ENCODE measurements at places on chromosomes 13 and 19.

DNA sequence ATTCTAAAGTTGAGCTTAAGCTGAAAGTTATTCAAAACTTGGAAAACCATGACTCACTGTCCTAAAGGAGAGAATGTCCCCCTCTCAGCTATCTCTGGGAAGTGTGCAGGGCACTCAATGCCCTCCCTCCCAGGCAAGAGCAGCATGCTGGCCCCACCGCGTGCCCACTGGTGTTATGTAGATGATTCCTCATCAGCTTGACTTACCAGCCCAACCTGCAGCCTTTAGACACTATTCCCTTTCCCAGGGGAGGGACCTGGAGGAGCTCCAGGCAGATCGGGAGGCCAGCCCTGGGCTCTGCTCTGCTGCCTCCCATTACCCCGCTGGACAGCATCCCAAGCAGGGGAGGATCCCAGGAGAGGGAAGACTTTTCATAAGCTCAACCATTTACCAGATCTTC, 124.6 kb downstream of the FGF14 start:
- no peak for DNase-seq

DNA sequence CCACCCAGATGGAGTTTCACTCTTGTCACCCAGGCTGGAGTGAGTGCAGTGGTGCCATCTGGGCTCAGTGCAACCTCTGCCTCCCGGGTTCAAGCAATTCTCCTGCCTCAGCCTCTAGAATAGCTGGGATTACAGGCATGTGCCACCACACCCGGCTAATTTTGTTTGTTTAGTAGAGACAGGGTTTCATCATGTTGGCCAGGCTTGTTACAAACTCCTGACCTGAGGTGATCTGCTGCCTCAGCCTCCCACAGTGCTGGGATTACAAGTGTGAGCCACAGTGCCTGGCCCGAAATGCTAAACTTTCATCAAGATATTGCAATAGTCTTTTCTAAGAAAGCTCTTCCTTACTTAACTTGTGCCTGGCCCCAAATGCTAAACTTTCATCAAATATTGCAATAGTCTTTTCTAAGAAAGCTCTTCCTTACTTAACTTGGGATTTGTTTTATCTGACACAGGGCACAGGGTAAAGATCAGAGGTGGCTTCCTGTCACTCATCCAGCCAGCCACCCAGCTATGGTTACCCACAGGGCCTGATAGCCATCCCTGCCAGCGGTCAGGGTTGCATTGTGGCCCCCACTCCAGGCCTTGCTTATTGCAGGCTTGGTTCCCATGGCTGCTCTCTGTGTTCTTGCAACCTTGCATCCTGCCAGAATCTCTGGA, 352.3 kb upstream of the TMTC4 start:
- no peak for DNase-seq

GRCh38 chr13:108816375-108816774, 187.0 kb downstream of the MYO16 start:
- no peak for DNase-seq

GRCh38 chr19:43105496-43105895, 23.0 kb upstream of the PSG2 start:
- DNase-seq, result no peak

DNA sequence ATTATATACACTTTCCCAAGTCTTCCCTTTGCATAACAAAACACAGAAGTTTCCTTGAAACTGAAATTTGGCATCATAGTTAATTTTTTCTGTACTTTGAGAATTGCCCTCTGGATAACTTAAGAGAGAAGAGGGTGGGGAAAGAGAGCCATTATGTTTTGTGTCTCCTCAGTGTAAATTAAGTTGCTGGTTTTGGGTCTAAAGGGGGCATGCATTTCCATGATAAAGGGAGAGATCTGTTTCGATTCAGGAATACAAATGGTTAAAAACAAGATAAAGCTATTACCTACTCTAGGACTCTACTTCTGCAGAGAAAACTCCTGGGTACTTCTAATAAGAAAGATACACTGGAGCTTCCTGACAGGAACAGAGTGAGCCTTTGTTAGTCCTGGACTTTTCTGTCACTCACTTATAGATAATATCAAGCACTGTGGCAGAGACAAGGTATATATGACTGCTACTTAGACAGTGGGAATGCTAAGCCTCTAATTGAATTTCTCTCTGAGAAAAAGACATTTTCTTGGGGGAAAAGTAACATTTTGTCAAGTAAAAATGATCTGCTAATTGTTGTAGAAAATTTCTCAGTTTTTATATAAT, 142.8 kb upstream of the PCDH9 start:
- no peak for DNase-seq

- no peak for DNase-seq
These were observed 30.1 kb downstream of the PIP5K1C start for GRCh38 chr19:3669947-3670795.

- no peak for DNase-seq
These were observed 49.0 kb upstream of the FRY start for GRCh38 chr13:31982540-31982939.

DNA sequence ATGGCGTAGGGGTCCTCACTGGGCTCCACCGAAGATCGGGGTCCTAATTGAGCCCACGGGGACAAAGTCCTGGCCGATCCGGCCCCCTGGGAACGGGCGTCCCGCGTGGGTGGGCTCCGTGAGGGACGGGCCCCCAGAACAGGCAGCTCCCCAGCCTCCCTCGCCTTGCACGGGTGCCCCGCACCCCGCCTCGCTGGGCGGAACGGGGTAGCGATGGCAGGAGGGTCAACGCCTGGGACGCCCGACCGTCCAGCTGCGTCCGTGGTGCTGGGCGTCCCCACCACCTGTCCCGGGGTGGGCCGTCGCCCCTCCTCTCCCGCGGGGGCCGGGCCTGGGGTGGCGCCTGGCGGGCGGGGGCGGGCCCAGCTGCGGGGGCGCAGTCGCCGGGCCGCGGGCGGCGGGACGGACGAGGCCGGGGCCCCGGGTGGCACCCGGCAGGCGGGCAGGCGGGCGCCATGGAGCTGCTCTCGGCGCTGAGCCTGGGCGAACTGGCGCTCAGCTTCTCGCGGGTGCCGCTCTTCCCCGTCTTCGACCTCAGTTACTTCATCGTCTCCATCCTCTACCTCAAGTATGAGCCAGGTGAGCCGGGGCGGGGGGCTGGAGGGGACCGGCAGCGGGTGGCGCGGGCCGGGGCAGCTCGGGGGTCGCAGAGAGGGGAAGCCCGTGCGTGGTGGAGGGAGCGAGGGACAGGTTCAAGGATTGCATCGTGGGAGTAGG, at the start of gene TMEM38A:
TMEM38A (plus strand) TSS at position 377 of the 717 bp plus-strand sequence; CDS start at position 456, 79 bp downstream.
- DNase-seq, result no peak

- DNase-seq, result no peak
These were observed 1.5 kb upstream of the CGB5 start for GRCh38 chr19:49042177-49042576.

DNA sequence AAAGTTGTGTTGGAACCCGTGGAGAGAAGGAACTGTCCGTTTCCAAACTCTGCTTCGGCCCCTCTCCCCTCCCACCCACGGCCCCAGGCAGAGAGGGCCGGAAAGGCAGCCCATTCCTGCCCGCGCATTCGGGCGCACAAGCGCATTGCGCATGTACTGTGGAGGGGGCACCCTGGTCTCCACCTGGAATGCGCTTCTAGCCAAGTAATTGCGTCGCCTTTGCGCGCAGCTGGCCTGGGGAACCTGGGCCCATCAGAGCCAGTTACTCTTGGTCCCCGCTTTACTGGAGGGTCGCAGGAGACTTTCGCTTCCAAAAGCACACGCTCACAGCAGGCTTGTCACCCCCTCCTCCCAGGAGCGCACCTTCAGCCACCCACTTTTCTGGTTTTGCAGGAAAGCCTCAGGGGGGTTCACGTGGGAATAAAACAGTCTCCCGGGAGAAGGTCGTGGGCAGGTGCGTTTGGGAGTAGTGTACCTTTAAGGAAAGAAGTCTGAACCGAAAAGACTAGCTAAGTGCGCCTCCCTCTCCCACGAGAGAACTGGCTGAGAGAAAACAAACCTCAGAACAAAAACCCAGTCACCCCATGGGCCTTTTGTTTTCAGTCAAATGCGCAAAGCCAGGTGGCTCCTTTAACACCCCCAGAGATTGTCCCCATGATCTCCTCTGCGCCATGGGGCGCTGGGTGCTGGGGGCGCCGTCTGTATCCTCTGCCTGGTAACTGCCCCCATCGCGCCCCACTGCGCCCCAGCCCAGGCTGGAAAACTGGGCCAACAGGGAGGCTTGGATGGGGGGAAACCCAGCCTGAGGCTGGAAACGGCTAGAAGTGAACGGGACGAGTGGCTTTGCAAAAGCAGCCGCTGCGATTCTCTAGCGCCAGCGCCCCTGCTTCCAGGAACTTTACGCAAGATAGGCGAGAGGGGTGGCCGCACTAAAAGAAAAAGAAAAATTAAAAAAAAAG, 28.5 kb downstream of the GSX1 start:
- DNase-seq, result no peak

DNA sequence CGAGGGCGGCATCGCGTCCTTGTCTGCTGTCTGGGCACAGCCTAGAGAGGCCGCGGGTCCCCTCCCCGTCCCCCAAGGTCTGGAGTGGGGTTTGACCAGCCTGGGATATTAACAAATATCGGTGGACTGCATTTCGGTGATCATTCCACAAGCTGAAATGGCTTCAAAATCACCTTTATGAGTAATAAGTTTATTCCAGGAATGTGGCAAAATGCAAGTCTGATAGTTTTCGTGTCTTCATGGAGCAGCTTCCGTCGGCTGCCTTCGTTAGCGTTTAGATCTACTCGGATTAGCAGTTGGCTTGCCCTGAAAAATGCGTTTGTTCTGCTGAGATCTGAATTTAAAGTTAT, 1.1 kb upstream of the GJA3 start:
- DNase-seq, result no peak

- DNase-seq, result no peak
These were observed 3.3 kb downstream of the OR10H1 start for GRCh38 chr19:15812060-15812722.

GRCh38 chr13:110885966-110886869, 28.7 kb downstream of the ANKRD10 start:
- no peak for DNase-seq

- DNase-seq, result no peak
These were observed 41.4 kb downstream of the LACC1 start for GRCh38 chr13:43920965-43921674.

DNA sequence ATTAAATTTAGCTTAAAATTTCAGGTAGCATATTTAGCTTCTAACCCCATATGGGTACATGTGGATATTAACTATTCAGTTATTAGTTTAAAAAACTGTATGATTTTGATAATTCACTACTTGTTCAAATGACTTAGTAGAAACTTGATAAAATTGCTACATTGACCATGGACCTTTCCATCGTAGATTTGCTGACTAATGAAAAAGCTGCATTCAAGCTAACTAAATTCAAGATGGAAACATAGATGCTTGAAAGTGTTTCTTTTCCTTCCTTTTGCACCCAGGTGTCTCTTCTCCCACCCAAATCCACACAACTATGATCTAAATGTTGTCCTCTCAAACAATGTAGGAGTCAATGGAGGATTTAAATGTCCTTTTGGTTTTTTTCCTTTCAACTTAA, 439.2 kb downstream of the TBC1D4 start:
- DNase-seq, result no peak
